ENCODE measurements at places on chromosomes 13 and 19.

GRCh38 chr19:7408251-7408650 lies 59.5 kb downstream of the ARHGEF18 start:
- DNase-seq = no peak

DNA sequence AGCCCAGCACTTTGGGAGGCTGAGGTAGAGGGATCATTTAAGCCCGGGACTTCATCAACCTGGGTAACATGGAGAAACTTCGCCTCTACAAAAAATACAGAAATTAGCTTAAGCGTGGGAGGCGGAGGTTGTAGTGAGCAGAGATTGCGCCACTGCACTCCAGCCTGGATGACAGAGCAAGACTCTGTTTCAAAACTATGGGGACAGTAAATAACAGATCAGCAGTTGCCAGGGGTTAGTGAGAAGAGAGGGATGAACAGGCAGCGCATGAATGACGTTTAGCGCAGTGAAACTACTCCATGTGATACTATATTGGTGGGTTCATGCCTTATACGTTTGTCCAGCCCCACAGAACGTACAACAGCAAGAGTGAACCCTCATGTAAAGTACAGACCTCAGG lies 7.1 kb upstream of the ICAM3 start:
- no peak for DNase-seq

DNA sequence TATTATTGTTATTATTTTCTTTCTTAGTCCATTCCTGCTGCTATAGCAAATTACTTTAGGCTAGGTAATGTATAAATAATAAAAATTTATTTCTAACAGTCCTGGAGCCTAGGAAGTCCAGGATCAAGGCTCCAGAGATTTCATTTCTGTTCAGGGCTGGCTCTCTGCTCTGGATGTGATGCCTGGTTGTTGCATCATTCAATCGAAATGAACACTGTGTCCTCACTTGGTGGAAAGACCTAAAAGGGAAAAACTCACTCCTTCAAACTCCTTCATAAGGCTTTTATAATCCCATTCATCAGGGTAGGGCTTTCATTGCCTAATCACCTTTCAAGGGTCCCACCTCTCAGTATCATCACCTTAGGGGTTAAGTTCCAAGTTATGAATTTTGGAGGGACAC lies 395.0 kb downstream of the EFNB2 start:
- DNase-seq = no peak

DNA sequence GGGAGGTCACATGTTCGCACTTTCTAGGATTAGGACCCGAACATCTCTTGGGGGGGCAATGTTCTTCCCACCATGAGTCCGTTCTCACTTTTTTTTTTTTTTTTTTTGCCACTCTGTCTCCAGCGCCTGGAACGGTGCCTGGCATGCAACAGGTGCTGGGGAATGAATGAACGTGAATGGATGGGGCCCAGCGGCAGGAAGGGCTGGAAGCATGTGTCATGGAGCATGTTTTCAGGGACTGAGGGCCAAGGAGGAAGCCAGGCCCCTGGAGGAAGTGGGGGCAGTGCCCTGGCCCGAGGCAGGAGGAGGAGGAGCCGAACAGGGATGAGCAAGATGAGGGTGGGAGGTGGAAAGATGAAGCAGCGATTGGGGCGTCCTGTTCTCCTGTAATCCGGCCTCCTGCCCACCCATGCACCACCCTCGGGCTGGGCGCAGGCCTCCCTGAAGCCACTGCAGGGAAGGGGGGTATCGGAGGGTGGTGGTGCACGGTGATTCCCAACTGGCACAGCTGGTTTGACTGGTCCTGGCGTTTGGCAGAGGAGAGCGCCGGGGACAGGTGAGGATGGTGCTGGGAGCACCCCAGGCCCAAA lies 8.8 kb upstream of the SULT2B1 start:
- DNase-seq = peak; percentile 92

DNA sequence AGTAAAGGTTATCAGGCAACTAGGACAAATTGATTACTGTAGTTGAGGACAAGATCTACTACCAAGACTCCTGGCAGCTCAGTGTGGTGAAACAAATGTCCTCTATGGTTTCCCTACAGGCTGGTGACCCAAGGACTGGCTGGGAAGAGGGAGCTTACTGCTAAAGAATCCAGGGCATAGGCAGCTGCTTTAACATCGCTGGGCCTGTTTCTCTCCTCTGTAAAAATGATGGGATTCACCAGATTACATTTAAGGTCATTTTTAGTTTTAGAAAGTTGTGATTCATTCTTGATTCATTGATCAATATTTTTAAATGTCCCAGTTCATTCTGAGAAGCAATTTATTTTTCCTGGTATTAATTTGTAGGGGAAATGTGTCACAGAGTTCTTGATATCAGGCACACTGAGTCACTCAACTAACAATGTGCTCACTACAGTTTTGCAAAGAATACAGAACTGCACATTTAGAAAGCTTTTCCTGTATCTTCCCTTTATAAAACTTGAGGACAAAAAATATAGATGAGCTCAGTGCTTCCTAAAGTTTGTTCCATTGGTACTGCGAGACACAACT lies 19.6 kb upstream of the FAM124A start:
- DNase-seq = no peak

DNA sequence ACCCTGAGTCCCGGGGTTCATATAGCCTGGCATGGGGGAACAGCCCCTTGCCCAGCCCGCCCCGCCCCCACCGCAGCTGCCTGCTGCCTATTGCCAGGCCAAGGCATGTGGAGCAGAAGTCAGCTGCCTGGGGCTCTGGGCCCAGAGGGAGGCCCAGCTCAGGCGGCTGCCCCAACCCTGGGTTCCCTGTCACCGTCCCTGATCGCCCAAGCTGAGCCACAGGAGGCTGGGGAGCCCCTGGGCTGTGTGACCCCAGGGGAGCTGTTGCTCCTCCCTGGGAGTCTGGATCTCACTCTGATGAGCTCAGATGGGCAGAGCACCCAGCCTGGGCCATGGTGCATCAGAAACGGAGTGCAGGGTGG lies 1.4 kb downstream of the PLIN4 start:
- no peak for DNase-seq

- no peak for DNase-seq
These were observed 16.6 kb downstream of the OLFM4 start for GRCh38 chr13:53045189-53045588.

DNA sequence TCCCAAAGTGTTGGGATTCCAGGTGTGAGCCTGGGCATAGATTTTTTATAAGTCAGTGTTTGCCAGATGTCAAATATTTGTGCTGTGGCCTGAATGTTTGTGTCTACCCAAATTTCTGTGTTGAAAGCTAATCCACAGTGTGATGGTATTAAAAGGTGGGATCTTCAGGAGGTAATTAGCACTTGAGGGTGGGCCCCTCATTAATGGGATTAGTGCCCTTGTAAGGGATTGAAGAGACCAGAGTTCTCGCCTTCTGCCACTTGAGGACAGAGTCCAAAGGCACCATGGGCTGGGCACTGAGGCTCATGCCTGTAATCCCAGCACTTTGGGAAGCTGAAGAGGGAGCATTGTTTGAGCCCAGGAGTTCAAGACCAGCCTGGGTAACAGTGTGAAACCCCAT lies 9.7 kb upstream of the FBXO17 start:
- DNase-seq = no peak

GRCh38 chr13:68736961-68737360 lies 1370.7 kb upstream of the ATXN8OS start:
- peak; percentile 50 for DNase-seq

- no peak for DNase-seq
These were observed 34.8 kb downstream of the NFIC start for GRCh38 chr19:3401004-3401768.

DNA sequence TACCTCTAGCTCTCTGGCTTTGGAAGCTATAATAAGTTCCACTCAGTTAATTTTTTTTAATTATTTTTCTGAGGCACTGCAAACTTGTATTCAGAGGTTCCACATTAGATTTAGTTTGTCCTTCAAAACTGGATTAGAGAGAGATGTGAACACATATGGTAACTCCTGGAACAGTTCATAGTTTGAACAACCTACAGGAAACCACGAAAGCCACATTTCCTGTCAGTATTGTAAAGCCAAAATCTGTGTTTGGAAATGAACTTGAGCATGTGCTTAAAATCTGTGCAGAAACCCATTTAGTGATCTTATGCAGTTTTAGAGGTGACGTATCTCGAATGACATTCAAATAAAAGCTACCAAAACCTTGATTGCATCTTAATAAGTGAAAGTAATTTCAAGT lies 1952.0 kb downstream of the OLFM4 start:
- DNase-seq = peak; percentile 68

DNA sequence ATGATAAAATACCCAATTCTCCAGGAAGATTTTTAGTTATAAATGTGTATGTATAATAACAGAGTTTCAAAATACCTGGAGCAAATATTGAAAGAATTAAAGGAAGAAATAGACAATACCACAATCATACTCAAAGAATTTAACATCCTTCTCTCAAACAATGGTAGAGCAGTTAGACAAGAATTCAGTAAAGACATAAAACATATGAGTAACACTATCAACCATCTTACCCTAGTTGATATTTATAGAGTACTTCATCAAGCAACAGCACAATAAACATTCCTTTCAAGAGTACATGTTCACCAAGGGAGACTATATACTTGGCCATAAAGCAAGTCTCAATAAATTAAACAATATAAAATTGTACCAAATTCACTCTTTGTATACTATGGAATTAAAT lies 108.4 kb downstream of the DLEU7 start:
- no peak for DNase-seq

- no peak for DNase-seq
These were observed 30.6 kb downstream of the TMEM161A start for GRCh38 chr19:19107654-19108053.

DNA sequence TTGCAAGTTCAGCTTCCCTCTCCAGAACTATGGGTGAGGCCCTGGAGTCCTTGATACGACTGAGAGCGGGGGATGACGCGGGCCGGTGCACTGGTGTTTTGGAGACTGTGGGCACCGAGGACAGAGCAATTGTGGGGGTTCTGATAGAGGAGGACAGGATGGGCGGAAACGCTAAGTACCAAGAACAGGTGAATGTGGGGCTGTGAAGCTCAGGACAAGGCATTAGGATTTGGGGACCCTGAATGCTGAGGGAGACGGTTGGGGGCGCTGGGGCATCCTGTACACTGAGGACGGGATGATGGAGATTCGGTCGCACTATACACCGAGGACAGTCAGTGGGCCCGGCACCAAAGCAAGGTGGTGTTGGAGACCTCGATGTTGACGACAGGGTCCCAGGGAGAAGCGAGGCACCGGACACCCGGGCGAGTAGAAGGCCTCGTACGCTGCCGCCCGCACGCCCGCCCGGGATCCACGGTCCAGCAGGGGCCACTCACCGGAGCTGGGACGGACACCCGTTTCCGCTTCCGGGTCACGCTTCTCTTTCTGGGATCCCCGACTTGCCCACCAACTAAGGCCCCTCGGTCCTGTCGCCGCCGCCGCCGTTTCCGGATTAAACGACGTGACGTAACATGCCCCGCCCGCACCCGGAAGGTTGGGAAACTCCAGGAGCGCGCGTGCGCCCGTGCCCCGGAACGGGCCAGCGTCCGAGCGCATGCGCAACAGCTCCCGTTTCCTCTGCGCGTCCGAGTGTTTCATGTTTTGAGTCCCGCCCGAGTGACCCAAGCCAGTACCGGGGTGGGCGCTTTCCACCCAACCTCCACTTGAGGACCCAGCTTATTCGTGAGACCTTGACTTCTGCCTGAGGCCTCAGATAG lies at the start of gene CHMP2A:
Gene CHMP2A, minus strand, starts transcription at position 612 of the 875 bp plus-strand sequence. CDS start 893 bp downstream, outside the sequence.
- peak; percentile 96 for DNase-seq

DNA sequence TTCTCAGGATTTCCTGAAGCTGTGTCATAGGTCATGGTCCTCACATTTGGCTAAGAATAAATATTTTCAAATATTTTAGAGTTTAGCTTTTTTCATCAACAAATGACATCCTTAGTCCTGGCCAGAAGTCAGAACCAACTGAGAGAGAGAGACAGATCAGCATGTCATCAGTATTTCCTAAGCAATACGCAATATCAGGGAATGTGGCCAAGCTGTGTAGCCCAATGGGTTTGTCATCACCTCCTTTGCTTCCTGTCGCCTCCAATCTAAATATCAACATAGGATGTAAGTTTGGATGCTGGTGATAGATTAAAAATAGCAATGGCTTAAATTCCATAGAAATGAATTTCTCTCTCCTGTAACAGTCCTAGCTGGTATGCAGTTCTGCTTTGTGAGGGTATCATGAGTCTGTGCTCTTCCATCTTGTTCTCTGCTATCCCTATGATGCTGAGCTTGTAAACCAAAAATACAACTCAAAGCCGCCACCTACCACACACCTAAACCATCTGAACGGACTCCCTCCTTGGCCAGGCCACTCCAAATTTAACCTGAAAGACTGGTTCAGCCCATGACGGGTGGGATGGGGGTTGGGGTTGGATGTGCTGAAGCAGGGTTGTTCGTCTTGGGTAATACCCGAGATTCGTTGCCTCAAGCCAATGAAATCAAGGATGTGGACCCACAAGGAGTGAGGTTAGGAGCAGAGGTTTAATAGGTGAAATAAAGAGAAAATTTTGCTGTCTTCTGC lies 10.0 kb upstream of the IGSF23 start:
- peak; percentile 79 for DNase-seq

DNA sequence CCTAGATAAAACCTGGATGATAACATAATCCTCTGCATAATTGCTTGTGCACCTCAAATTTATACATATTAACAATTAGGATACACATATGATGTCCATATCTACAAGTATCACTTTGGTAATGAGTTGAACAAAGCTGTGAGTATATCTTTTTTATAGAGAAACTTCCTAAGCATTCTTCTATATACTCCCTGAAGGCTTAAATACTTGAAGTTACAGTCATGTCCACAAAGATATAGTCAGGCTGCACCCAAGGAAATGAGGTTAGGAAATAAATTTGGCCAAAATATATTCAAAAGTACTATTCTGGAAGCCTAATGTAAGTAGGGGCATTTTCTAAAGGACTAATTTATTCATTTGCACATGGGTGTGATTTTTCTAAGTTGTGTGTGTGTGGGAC lies 761.5 kb downstream of the PCDH9 start:
- no peak for DNase-seq

DNA sequence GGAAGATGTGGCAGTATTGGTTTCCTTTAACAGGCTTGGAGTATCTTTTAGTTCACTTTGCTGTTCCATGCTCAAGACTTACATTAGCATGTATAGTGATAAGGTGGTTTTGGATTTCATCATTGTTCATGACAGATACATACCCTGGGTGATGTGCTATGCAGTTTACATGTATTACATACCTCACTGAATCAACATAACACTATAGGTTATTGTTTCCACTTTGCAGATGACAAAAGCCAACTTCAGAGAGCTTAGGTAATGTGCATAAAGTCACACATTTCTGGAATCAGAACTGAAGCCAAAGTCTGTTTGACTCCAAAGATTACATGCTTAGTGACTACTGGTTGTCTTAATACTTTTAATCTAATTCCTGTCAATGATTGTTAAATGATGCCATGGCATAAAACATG lies 7.1 kb downstream of the COMMD6 start:
- no peak for DNase-seq

- DNase-seq = no peak
These were observed 99.0 kb downstream of the ZNF429 start for GRCh38 chr19:21604351-21604926.

GRCh38 chr19:10399878-10400277 lies 3.5 kb downstream of the CDC37 start:
- no peak for DNase-seq

All from HT1080 (cell line).